ENCODE measurements at places on chromosomes 12 and 14.

DNA sequence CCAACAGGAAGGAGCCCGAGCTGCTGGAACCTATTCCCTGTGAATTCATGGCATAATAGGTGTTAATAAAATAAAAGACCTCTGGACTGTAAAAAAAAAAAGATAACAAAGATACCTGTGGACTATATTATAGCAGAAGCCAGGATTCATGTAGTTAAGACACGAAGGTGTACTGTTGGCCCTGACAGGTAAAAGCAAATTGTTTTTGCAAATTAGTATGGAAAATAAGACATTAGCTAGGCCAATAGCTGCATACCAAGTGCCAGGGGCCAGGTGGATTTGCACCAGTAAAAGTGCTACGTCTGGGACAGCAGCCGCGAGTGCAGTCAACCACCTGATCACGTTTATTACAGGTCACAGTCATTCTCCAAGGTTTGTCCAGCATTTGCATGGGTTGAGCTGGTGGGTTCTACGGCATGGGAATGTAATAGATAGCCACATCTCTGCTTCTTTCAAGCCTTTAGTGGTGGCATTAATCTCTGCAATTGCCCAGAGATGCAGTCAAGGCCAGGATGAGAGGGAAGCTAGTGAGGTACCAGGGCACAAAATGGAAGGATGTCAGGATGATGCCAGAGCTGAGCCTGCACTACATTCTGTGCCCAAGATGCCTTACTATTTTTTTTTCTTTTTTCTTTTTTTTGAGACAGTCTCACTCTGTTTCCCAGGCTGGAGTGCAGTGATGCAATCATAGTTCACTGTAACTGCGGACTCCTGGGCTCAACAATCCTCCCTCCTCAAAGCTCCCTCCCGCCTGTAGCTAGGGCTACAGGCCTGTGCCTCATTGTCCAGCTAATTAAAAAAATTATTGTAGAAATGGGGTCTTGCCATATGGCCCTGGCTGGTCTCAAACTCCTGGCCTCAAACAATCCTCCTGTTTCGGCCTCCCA, 26.3 kb downstream of the TNFAIP2 start:
- no peak for DNase-seq

DNA sequence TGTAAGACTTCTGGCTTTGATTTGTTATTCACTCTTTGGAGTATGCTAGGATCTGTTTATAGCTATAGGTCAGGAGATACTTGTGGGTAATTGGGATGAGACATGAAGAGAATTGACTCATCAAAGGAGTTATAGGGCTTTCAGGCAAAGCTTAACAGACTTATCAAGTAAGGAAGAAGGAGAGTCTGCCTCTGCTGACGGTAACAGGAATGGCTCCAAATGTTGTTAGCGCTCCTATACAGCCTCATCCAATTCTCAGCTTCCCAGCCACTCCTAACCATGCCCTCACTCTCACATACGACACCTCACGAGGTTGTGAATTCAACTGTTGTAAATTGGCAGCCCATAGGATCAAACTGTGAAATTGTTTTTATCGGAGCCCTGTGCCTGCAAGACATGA, 140.5 kb downstream of the KCNA5 start:
- DNase-seq = no peak

- DNase-seq = peak; percentile 0
These were observed 512 bp downstream of the ACTR10 start for GRCh38 chr14:58200480-58200841.

- no peak for DNase-seq
These were observed 3.4 kb downstream of the ASCL1 start for GRCh38 chr12:102960766-102961465.

- DNase-seq = no peak
These were observed 5.9 kb downstream of the NXPH4 start for GRCh38 chr12:57222286-57223190.

GRCh38 chr14:38189930-38190726, 17.6 kb upstream of the SSTR1 start:
- no peak for DNase-seq

GRCh38 chr12:116159175-116159574, 118.3 kb downstream of the MED13L start:
- DNase-seq = peak; percentile 41

GRCh38 chr14:59347511-59347900, 117.7 kb downstream of the GPR135 start:
- peak; percentile 71 for DNase-seq

GRCh38 chr12:71295953-71296352, 138.2 kb upstream of the TSPAN8 start:
- DNase-seq = no peak

GRCh38 chr12:72264548-72265175, 7.5 kb upstream of the TRHDE start:
- DNase-seq = peak; percentile 36

- no peak for DNase-seq
These were observed 16.3 kb downstream of the MSRB3 start for GRCh38 chr12:65294641-65295262.

GRCh38 chr12:50354908-50355307, 41.5 kb downstream of the FAM186A start:
- no peak for DNase-seq

DNA sequence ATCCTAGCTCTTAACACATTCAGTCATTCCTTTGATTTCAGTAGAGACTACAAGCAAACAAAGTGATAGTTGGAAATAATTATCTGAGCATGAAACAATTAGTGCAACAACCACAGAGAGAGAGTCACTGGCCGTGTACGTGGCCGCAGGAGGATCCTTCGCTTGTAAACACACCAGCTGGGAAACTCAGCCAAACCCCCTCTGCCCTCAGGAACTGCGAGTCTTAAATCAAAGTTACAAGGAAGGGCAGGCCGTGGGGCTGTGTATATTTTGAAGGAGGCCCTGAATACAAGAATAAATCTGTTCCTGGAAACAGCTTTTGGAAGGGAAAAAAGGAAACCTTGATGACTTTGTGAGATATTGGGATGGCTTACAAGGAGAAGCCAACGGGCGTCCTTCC, 164.5 kb downstream of the ANO2 start:
- no peak for DNase-seq

- DNase-seq = no peak
These were observed 239.5 kb upstream of the DCN start for GRCh38 chr12:91422127-91422526.

GRCh38 chr12:115466076-115466475, 782.1 kb upstream of the TBX3 start:
- DNase-seq = no peak

- no peak for DNase-seq
These were observed 50.0 kb downstream of the SH2B3 start for GRCh38 chr12:111455448-111456320.

- DNase-seq = no peak
These were observed 68.5 kb downstream of the RASSF3 start for GRCh38 chr12:64678835-64679234.

DNA sequence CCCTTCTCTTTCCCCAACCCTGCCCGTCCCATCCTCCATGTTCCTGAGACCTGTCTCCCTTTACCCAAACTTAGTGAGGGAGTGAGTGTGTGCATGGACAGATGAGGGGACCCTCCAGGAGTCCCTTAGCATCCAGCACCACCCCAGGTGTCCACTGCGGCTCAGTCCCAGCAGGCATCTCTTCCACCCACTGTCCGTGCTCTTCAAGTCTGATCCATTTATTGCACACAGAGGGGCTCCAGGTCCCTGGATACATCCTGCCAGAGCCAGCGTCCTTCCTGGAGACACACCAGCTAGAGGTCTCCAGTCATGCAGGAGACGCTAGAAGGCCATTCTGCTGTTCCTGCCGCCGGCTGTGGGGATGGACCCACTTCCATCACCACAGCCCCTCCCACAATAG, 239.2 kb downstream of the ADGRD1 start:
- no peak for DNase-seq

GRCh38 chr12:115349711-115350110, 665.7 kb upstream of the TBX3 start:
- DNase-seq = no peak

- DNase-seq = peak; percentile 94
These were observed 10.3 kb upstream of the SERPINA3 start for GRCh38 chr14:94601884-94602391.

GRCh38 chr14:82786483-82786880, 1252.8 kb upstream of the SEL1L start:
- no peak for DNase-seq

DNA sequence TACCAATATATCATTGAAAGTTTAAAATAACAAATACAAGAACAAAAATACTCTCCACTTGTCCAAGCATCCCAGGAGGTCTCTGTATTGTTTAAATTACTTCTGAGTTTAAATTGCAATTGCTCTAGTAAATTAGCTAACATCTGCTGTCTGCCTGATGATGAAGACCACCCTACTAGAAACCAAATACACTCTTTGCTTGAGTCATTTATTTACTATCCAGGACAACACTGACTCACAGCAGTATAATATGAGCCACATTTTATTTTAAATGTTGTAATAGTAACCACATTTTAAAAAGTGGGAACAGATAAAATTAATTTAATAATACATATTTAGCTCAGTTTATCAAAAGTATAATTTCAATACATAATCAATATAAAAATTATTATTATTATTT, 62.9 kb upstream of the EEA1 start:
- DNase-seq = no peak

GRCh38 chr12:77979597-77980250, 149.0 kb downstream of the NAV3 start:
- DNase-seq = no peak

DNA sequence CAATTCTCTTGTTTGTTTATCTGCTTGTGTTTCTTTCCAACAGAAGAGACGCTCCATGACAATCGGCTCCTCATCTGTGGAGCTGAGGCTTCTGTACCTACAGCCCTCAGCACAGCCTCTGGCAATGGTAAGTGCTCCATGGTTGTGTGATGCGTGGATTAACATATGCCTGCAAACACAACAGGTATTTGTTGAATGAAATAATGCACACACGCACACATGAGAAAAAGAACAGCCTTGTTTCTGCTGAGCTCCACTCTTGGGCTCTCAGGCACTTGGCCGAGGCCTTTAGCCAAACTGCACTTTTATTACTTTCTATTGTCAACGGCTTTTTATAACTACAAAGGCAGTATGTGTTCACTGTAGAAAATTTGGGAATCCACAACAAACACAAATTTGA, 120.4 kb upstream of the TMCC3 start:
- DNase-seq = no peak

Measured in MCF 10A (cell line).